NCI-H774 (cell line): ENCODE measurements at places on chromosomes 7 and 10.
A peak's percentile ranks its signal among the peaks of the same experiment; 100 is the strongest.

- DNase-seq = no peak
Observed at GRCh38 chr10:80200687-80201086, 4.7 kb downstream of the ANXA11 start.

DNA sequence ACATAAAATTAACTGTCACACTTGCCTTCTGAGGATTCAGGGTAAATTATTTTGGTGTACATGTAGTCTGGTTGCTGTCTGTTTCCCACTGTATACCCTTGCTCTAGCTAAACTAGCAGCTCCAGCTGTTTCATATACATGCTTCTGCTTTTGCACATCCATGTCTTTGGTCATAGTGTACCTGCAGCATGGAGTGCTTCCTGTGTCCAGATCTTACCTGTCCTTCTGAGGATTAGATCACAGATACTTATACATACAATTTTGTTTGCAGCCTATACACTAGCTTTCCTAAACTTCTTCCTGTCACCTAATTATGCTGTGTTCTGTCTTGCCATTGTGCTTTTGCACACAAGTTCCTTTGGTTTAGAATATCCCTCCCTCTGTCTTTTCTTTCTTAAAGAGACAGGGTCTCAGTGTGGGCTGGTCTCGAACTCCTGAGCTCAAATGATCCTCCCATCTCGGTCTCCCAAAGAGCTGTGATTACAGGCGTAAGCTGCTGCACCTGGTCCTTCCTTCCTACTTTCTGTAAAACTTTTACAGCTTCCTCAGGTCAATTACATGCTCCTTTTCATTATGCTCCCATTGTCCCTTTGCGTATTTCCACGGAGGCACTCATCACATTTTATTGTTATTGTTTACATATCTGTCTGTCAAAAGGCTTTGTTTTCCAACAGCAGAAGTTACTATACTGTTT is 33.8 kb downstream of the TPST1 start:
- DNase-seq = no peak

GRCh38 chr7:71236230-71237105 is 104.5 kb downstream of the GALNT17 start:
- DNase-seq = peak; percentile 8

DNA sequence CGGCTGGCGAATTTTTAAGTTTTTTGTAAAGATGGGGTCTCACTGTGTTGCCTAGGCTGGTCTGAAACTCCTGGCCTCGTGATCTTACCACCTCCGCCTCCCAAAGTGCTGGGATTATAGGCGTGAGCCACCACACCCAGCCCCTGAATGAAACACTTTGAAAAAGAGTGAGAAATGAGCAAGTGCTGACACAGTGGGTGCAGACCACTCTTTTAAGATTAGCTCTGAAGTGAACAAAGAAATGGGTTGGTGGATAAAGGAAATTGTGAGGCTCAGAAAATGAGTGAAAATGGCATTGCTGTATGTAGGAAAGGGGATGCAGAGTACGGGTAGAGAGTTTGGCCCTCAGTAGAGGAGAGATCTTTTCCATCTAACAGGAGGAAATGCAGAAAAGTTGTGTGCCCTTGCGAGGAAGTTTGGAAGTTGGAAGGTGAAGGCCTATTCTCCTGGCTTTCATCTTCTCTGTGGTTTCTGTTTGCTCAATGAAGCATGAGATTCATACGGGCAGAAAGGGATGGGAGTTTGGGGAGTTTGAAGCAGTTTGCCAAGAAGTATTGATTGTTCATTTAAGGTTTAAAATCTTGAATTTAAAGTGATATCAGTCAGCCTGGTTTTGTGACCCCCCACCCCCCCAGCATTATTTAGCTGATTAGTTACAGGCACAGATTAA is 11.0 kb downstream of the MAPK8 start:
- no peak for DNase-seq

DNA sequence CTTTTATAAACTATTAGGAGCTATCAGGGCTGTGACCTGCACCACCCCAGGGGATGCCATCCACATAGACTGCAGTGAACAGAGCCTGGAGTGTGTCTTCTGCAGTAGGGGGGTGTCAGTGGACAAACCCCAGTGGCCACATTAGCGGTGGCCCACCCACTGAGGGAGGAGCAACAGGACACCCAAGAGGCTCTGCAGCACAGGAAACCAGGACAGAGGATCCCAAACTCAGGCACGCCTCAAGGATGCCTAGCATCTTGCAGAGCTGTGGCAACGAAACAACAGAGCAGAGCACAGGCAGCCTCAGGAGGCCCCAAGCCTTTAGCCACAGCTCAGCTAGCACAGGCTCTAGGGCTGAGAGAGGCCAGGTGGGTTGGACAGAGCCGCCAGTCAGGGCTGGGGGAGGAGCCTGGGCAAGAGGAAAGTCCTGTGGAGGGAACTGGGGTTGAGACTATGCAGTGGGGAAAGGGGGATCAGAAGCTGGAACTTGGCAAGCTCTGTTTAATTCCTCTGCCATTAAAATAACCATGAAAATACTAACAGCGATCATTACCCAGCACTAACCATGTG is 53.8 kb downstream of the GRID1 start:
- DNase-seq = no peak

DNA sequence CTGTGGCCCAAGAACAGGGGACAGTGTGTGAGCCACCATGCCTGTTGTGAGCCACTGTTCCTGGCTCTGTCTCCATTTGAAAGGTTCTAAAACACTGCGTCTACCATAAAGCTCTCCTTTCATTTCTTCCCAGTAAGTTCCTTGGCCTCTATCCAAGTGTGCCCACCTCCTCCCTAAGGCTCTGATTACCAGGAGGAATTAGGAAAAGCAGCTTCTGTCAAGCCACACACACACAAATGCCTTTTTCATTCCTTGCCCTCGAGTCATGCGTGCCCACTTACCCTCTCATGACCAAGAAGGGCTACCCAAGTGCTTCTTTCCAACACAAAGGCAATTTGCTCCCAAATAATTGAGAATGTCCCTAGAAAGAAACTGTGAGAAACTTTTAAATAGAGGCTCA is 70.8 kb upstream of the PARD3 start:
- no peak for DNase-seq

DNA sequence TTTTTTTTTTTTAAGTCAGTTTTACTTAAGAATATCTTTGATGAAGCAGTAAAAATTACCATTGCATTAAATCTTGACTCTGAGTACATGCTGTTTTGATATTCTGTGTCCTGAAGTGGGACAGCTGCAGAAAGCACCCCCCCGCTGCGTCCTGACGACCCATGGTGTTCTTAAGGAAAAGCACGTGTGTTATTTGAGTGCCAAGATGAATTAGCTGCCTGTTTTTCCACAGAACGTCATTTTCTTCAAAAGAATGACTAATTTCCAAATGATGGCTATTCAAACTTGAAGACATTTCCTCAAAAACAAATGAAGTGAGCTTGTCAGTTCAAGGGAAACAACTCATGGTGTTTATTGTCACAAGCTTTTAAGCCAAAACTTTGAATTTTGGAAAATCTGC is 45.9 kb downstream of the CREM start:
- no peak for DNase-seq

GRCh38 chr7:35593899-35594298 is 101.0 kb downstream of the HERPUD2 start:
- no peak for DNase-seq

DNA sequence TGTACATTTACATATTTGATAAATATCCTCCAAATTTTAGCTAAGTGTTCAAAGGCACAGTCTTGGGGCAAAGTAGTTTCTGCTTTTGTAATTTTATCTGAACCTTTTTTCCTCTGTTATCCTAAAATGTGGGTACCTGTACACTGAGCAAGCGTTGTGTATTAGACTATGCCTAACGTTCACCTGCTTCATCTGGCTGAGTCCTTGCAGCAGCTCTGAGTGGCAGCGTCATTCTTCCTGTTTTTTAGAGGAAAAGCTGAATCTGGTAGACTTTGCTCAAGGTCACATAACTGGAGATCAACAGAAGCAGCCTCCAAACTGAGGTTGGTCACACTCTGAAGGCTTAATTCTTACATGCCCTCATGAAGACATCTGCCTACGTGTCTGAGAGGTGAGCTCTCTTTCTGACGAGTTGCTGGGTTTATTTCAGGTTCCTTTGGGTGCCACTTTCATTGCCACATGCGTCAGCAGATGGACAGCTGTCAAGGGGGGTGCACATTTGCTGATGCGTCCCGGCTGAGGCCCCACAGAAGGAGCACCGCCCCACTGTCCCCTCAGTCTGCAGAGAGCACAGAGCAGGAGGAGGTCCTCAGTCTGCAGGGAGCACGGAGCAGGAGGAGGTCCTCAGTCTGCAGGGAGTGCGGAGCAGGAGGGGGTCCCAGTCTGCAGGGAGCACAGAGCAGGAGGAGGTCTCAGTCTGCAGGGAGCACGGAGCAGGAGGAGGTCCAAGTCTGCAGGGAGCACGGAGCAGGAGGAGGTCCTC is 406.5 kb upstream of the SHH start:
- DNase-seq = no peak

DNA sequence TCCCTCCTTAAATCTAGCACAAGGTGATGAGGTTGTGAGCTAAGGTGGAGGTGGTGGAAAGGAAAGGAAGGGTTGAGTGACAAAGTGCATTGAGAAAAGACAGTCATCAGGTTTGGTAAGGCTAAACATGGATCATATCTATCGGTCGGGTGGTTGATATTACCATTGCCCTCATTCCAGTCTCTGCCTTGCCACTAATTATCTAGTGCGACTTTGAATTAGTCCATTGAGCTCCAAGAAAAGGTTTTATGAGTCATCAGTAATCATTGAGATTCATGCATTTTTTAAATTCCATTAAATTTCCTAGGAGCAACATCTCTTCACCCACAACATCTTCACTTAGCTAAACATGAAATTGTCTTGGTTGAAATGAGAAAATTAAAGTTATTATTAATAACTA is 68.9 kb upstream of the FRMD4A start:
- DNase-seq = no peak

DNA sequence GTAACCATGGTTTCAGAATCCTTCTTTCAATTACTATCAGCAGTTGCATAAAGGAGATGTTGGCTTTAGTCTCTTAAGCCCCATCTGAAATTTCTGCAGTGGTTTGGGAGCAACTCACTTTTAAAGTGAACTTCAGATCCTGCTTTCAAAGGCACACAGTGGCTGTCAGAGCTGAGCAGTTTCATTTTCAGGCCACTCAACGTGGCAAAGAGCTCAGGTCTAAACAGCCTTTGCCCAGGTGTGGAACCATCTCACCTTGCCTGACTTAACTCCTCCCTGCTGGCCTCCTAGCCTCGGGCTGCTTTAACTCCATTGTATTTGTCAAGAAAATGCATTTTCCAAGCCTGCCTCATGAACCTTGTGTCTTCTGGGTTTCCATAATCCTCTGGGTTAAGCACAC is 197.5 kb upstream of the KMT2E start:
- DNase-seq = no peak

- DNase-seq = no peak
Observed at GRCh38 chr7:93046641-93047040, 71.1 kb downstream of the SAMD9 start.
